ENCODE measurements at places on chromosomes 7 and 10. TPM values are rescaled to one million over a fixed set of nuclear protein-coding genes. Genes with fewer than 3 reads are reported as not detected.

PPP1R3A gene
- not detected for total RNA-seq

PGAM2 gene
- 0.26 TPM for total RNA-seq

NAT16 gene
- total RNA-seq, result not detected

CTAGE8 gene
- 0.83 TPM for total RNA-seq

DNA sequence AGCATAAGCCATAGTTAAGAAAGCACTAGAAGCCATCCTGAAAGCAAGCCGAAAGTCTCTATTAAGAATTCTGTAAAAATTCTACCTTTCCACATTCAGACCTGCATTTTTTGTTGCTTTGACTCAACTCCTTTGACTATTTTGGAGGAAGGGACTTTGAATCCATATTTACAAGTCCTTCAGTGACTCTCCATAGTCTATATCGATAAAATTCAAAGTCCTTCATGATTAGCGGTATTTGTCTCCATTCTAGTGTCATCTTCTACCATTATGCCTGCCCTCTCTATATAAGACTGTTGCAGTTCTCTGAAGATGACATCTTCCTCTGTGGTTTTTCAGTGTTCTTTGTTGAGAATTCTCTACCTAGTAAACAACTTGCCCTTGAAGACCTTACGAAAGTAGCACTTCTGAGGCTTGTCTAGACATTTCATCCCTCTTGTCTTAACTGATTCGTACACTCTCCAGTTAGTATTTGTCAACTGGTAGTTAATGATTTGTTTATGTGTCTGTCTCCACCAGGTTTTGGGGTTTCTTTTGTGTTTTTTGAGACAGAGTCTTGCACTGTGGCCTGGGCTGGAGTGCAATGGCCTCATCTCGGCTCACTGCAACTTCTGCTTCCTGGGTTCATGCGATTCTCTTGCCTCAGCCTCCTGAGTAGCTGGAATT lies 1.7 kb downstream of the CCSER2 start:
- no peaks in the 10 kb centered on the region for H3K27me3 ChIP-seq
- DNase-seq, result no peak

GRCh38 chr10:60732807-60733516 lies 45.3 kb upstream of the CDK1 start:
- H3K27me3 ChIP-seq, result peaks cover 31% of the 10 kb centered on the region
- no peak overlapping the region for H3K27ac ChIP-seq
- no peaks in the 10 kb centered on the region for H3K36me3 ChIP-seq
- peak; percentile 11 for DNase-seq
- H3K4me1 ChIP-seq, result no peaks in the 10 kb centered on the region

DNA sequence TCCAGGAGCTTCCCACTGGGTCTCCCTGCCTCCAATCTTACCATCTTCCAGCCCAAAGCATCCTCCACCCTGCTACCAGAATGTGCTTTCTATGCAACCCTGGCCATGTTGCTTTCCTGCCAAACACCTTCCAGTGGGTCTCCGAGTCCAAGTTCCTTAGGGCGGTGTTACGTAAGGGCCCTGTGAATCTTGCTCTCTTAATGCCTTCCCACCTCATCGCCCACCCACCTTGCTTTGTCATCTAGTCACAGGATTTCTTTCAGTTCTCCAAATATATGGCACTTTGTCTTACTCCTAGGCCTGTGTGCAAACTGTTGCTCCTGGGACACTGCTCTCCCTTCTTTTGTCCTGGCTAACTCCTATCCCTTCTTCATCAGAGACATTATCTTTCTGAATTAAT lies 344.5 kb downstream of the RPS24 start:
- H3K4me3 ChIP-seq, result no peak overlapping the region
- no peaks in the 10 kb centered on the region for H3K36me3 ChIP-seq
- H3K27ac ChIP-seq, result no peak overlapping the region
- peaks cover 16% of the 10 kb centered on the region for H3K27me3 ChIP-seq

DNA sequence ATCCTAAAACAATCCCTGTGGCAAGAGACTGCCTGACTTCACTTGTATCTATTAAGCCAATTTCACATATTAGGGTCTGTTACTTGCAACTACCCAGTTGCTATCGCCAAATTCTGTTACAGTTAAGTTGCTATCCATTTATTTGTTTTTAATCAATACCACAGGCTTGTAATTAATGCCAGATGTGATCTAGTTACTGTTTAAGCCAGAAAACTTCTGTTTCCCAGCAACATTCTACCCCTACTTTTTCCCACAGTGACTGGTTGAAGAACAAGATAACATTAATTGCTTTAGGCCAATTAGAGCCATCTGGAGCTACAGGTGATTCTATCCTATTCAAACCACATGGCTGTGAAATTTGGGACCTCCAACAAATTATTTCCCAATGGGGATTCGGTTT lies 131.3 kb downstream of the ALOX5 start:
- no peak overlapping the region for H3K27ac ChIP-seq
- no peak for DNase-seq
- H3K27me3 ChIP-seq, result no peaks in the 10 kb centered on the region
- no peak overlapping the region for H3K4me3 ChIP-seq

DNA sequence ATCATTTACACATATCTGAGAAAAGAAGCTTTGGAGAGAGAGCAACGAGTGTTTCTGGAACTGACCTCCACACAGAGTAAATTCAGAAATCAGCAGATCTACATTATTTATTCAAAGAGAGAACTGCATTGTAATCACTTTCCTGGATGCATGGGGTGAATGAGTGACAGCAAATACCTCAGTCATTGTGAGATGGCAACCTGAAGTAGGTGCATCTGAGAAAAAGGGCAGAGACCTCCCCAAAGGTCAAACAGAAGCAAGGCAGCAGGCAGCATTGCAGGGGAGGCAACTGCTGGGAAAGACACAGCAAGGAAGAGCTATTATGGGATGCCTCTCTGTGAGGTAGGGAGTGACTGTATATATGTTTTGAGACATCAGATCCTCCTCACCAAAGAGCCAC lies 26.5 kb upstream of the SMIM30 start:
- no peak overlapping the region for H3K27ac ChIP-seq
- H3K4me3 ChIP-seq, result no peak overlapping the region
- DNase-seq, result no peak
- no peaks in the 10 kb centered on the region for H3K36me3 ChIP-seq
- peaks cover 2% of the 10 kb centered on the region for H3K27me3 ChIP-seq

- no peak overlapping the region for H3K4me3 ChIP-seq
- no peak overlapping the region for H3K27ac ChIP-seq
- H3K4me1 ChIP-seq, result no peaks in the 10 kb centered on the region
- no peak for DNase-seq
These were observed 337.8 kb downstream of the ADARB2 start for GRCh38 chr10:1399431-1400100.

GRCh38 chr10:82759050-82759449 lies 884.1 kb downstream of the NRG3 start:
- no peak overlapping the region for H3K27ac ChIP-seq
- H3K27me3 ChIP-seq, result no peaks in the 10 kb centered on the region
- H3K4me1 ChIP-seq, result no peaks in the 10 kb centered on the region
- no peak for DNase-seq
- H3K36me3 ChIP-seq, result no peaks in the 10 kb centered on the region
- no peak overlapping the region for H3K4me3 ChIP-seq

DNA sequence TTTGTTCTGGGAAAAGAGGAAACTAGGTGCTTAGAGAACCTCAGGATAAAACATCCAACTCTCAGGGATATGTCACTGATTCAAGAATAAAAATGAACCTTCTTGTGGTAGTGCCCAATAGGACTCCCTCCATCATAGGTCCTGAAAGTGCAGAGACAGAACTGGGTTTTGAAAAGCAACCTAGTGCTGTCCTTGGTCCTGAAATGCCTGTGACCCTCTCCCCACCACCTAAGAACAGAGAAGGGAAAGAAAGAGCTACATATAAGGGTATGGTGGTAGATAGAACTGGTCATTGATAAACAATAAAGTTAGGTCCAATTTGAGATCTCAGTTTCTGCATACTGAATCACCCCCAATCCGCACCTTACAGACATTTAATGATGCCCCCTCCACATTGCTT lies 953.3 kb downstream of the XPNPEP1 start:
- no peaks in the 10 kb centered on the region for H3K36me3 ChIP-seq
- no peaks in the 10 kb centered on the region for H3K4me1 ChIP-seq
- H3K27me3 ChIP-seq, result no peaks in the 10 kb centered on the region
- no peak overlapping the region for H3K4me3 ChIP-seq
- H3K27ac ChIP-seq, result no peak overlapping the region
- DNase-seq, result peak; percentile 42

DNA sequence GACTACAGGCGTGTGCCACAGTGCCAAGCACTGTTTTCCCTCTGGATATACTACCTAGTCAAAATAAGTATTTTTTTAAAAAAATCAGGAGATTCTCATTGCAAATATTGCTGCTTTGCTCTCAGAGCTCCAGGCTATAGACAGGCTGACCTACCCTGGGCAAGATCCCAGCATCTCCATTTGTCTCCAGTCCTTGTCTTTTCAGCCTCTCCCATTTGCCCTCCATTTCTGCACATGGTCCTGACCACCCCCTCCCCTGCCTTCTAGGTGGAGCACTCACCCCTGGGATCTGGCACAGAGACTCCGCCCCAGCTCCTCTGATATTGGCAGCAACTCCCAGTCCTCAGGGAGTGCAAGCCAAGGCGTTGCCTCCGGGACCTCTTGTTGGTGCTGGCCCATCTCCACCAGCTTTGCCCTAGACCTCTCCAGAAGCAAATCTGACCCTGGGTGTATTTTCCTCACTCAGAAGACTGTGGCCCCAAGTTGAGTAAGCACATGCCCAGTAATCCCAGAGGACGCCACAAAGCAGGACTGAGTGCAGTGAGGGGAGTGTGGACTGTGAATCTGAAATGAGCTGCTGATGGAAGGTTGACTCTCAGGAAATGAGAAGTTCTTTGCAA lies 120.6 kb downstream of the MTPAP start:
- H3K4me1 ChIP-seq, result no peaks in the 10 kb centered on the region
- no peak for DNase-seq
- H3K27me3 ChIP-seq, result no peaks in the 10 kb centered on the region
- no peaks in the 10 kb centered on the region for H3K36me3 ChIP-seq
- H3K27ac ChIP-seq, result no peak overlapping the region

DNA sequence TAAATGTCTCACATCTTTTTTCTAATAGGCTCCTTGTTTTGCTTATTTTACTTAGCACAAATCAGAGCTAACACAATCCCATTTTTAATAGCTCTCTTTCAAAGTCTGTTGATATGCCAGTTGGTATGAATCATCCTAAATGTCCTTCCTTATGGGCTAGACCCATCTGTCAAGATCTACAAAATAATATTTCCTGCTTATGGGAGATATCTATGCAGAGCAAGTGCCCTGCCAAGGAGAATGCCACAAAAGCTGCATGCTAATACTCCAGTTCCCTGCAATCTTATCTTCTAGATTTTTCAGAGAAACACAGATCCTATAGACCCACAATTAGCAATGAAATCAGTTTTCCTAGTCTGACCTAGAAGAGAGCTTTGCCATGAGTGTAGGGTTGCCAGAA lies 230.8 kb upstream of the NPVF start:
- no peak overlapping the region for H3K27ac ChIP-seq
- no peaks in the 10 kb centered on the region for H3K36me3 ChIP-seq
- no peaks in the 10 kb centered on the region for H3K4me1 ChIP-seq
- H3K4me3 ChIP-seq, result no peak overlapping the region
- no peaks in the 10 kb centered on the region for H3K27me3 ChIP-seq

DNA sequence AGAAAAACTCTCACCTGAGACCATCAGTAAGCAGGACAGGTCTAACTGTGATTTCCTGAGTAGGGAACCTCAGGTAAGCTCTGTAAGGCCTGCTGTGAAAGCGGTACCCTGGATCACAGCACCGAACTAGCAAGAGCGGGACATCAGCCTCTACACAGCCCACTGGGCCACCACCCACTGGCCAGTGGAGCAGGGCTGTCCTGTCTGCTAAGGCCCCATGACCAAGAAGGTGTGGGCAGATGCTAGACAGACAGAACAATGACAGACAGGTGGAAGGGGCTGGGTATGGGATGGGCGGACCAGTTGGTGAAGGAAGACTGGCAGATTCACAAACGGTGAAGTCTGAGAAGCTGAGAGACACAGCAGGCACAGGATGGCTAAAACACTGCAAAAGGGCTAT lies 79.4 kb upstream of the DDC start:
- H3K4me3 ChIP-seq, result no peak overlapping the region
- H3K27ac ChIP-seq, result no peak overlapping the region
- no peak for DNase-seq

- H3K4me3 ChIP-seq, result no peak overlapping the region
- no peak for DNase-seq
- H3K4me1 ChIP-seq, result no peaks in the 10 kb centered on the region
- H3K27ac ChIP-seq, result no peak overlapping the region
These were observed 250.4 kb downstream of the ELMO1 start for GRCh38 chr7:37198041-37198905.
